ENCODE measurements at places on chromosomes 3 and 15.

- no peak for DNase-seq
Observed at GRCh38 chr3:9231006-9231405, 18.4 kb downstream of the SRGAP3 start.

GRCh38 chr15:31328428-31328968, 1.9 kb downstream of the KLF13 start:
- DNase-seq, result no peak

DNA sequence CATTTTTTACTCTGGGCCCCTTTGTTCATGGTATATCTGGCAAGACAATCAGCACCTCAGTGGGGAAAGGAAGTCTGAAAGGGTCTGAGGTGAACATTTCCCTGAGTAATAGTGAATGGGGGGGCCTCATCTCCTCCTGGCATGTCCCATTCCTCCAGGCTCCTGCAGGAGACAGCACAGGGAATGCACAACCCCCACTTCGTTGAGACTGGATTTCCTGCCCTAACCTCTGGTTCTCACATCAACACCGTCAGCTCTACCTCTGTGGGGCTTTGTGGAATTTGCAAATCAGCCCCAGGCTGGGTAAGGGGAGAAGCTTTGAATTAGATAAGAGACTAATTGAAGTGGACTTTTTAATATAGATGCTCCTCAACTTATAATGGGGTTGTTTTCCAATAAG, 168.3 kb upstream of the TRIM42 start:
- peak; percentile 80 for DNase-seq

DNA sequence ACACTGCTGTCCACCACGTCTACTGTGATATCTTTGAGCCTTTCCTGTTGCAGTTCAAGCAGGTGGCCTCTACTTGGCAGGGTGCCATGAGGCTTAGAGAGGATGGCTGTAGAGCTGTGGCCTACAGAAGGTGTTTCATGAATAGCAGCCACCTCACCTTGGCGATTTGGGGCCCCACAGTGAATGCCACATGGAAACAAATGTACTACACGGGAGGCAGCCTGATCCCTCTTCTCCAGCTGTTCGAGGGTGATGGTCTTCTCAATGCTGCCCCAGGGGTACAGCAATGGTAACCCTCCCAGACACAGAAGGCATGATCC, 70.7 kb downstream of the FAM43A start:
- DNase-seq, result no peak

DNA sequence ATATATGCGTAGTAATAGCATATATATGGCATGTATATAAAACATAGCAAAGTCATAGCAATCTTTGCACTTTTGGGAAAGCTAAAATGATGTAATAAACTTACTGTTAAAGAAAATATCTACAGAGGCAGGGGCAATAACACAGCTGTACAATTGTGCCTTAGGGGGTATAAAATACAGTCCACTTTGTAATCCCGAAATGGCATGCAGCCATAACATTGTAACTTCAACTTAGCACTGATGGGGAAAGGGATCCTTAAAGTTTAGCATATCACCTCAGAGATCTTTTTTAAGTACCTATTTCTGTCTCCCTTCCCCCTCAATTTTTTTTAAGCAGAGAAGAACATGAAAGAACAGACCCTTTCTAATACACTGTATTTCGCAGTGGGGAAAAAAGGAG, 40.8 kb downstream of the PLD1 start:
- no peak for DNase-seq

- DNase-seq, result no peak
Observed at GRCh38 chr15:43150191-43150929, 17.0 kb downstream of the TMEM62 start.

- peak; percentile 25 for DNase-seq
Observed at GRCh38 chr3:118146658-118147375, 887.8 kb downstream of the IGSF11 start.

DNA sequence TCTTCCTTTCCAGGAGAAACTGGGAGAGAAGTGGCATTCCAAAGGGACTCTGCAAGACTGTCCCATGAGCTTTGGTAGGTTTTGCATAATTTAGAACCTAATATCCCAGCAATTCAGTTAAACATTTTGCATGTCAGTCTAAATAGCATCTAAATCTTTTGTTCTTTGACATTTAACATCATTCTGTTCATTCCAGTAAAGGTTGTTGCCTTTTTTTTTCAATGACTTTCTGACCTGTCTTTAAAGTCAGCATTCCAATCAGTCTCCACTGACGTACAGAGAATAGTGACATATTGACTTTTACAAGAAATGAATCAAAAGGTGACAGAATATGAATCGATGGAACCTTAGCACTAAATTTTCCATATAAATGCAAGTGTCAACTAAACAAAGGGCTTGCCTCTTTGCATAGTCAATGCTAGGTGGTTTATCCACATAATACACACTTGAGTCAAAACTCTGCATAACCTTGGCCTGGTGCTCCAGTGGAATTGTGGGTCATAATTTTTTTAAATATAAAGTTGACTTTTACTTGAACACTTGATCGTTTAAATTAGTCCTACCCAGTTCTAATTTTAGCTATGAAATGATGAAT, 370.1 kb downstream of the CNTN6 start:
- no peak for DNase-seq

- no peak for DNase-seq
Observed at GRCh38 chr3:114022145-114022802, 34.1 kb downstream of the CCDC191 start.

GRCh38 chr15:79370716-79371115, 59.8 kb downstream of the TMED3 start:
- DNase-seq, result peak; percentile 70

DNA sequence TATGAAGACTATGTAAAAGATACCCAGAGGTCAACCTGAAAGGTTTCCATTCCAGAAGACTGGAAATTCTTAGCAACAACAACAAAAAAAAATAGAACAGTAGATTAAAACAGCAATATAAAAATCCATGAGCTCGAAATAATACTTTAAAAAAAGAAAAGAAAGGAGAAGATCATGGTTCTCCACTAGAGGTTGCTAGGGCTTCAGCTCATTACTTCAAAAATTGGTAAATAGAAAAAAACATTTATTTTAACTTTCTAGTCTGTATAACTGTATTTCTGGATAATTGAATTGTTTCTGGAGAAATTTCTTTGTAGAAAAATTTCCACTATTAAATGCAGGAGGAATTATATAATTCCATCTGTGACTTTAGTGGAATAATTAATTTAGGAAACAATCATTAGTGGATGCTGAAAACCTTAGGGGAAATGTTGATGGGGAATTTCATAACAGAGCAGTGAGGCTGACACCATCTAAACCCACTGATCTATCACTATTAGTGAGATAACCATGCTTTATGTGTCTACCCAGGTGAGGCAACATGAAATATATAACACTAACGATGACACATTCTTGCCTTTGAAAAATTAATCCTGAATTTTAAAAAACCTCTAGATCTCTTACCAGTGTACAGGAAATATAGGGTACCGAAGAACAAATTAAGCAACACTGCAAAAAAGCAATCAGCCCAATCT, 62.5 kb upstream of the SNRK start:
- no peak for DNase-seq

GRCh38 chr15:67803299-67803698, 22.0 kb upstream of the SKOR1 start:
- no peak for DNase-seq

- peak; percentile 42 for DNase-seq
Observed at GRCh38 chr15:31398677-31399301, 72.2 kb downstream of the KLF13 start.

- no peak for DNase-seq
Observed at GRCh38 chr3:183296944-183297343, 43.9 kb downstream of the B3GNT5 start.

GRCh38 chr3:53672981-53673380, 173.2 kb downstream of the CHDH start:
- no peak for DNase-seq

DNA sequence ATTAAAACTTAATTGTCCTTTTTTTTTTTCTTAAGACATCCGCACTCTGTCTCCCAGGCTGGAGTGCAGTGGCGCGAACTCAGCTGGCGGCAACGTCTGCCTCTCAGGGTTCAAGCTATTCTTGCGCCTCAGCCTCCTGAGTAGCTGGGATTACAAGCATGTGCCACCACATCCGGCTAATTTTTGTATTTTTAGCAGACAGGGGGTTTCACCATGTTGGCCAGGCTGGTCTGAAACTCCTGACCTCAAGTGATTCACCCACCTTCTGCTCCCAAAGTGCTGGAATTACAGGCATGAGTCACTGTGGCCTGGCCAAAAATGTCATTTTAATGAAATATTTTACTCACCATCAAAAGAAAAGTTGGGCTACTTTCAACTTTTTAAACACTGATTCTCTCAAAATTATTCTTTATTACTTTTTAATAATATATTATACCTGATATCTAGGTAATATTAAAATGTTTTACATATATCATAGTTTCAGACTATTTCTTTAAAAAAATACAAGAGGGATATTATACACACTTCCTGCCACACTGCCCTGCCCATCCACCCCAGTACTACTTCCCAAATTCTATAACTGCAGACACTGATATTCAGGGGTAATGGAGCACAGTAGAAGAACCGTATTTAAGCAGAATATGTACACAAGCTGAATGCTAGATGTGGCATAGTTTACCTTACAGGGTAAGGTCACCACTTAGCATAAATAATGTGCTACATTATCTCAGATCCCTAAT, 723.9 kb upstream of the ZNF385D start:
- no peak for DNase-seq

DNA sequence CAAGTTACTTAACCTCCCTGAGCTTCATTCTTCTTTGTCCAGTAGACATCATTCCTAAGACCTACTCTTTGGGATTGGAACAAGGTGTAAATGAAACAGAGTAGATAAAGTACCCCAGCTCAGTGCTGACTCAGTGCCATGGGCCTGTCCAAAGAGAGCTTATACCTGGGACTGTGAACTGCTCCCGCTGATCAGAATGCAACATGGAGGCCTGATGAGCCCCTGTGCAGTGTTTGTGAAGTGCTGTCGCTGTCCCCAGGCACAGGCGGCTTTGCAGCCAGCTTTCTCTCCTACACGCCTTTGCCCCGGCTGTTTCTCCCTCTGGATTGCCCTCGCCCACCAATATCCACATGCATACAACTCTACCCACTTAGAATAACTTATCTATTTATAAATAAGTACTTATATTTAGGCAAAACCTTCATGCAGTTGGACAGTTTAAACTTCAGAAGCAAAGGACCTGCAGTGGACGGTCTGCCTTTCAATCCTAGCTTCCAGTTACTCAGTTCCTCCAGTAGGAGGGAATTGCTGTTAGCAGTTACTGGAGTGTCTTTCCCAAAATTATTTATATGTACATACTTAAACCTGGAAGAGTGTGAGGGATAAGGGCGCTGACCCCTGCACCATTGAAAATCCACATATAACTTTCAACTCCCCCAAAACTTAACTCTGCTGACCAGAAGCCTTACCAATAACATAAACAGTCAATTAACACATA, 80.0 kb downstream of the CORO2B start:
- peak; percentile 47 for DNase-seq

GRCh38 chr15:62868507-62868906, 174.0 kb upstream of the TPM1 start:
- peak; percentile 41 for DNase-seq

GRCh38 chr3:37668818-37669610, 192.7 kb upstream of the CTDSPL start:
- DNase-seq, result no peak

DNA sequence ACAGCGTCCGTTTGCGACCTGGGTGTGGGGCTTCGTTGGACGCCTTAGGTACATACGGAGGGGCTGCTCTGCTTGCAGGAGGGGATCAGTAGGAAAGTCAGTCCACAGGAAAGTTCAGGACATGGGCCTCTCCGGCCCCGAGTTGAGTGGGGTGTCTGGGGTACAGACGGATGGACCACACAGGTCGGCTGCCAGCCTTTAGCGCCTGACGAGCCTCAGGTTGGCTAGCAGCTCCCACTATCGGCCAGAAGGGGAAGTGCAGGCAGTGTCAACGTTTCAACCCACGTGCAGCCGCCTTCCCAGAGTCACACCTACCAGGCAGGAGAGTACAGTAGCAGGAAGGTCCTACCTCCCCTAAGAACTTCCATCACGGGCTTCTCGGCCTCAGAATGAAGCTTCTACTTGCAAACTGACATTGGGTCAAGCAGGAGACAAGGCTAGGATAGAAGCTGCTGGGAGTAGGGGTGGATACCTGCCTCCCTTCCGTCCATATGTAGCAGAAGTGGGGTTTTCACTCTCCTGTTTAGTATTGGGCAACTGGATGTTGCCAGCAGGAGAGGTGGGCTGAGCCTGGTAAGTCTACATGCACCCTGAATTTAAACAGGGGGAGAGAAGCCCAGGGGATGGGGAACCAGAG, 1.8 kb upstream of the SCN5A start:
- DNase-seq, result peak; percentile 93

GRCh38 chr15:100311154-100311625, 30.6 kb downstream of the ADAMTS17 start:
- no peak for DNase-seq

DNA sequence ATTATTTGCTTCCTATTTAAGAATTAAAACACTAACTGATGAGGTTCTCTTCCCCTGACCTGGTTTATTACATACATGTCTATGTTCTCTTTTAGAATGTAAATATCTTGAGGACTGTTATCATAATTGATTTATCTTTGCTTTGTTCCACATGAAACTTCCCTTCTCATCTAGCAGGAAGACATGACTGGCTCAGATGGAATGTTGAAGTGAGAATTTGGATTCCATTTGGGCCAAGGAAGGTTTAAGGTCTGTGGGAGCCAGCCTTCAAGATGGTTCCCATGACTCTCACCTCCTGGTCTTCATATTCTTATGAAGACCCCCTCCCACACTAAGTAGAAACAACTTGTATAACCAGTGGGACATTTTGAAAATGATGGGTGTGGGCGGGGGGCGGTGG, 222.2 kb upstream of the GADL1 start:
- DNase-seq, result no peak

Measured in endodermal cell (in vitro differentiated cells).